ENCODE measurements at places on chromosomes 7 and 10.

- DNase-seq, result no peak
Measured at GRCh38 chr10:101000915-101001658, 1.5 kb downstream of the LZTS2 start.

DNA sequence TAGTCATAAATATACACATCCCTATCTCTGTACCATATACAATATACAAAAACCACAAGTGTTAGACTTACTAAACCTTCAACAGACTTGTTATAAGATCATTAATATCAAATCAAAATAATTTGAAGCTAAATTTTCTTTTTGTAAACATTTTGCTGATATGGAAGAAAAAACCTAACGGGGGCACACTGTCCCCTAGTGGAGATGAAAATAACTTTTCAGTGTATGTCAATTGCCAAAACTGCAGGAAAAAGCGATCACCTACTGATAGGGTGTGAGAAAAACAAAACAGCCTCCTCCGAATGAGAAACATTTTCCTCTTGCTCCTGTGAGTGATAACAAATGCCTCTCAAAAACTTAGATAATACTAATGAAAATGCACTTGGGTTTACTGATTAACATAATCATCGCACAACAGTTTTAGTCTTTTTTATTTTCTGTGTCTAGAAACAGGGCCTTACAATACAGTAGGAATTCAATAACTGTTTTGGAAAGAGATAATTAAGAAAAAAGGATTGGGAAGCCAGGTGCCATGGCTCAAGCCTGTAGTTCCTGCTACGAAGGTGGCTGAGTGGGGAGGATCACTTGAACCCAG lies 322.7 kb downstream of the CRPPA start:
- DNase-seq, result no peak

GRCh38 chr10:78512205-78512550 lies 478.5 kb downstream of the RPS24 start:
- no peak for DNase-seq

DNA sequence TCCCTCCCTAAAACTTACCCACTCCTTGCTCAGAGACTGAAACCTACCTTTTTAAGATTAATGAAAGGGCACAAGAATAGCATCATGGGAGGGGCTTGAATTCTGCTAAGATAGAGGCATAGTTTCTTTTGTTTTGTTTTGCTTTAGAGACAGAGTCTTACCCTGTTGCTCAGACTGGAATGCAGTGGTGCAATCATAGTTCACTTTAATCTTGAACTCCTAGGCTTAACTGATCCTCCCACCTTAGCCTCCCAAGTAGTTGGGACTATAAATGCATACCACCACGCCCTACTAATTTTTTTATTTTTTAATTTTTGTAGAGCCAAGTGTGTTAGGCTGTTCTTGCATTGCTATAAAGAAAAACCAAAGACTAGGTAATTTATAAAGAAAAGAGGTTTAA lies 17.7 kb upstream of the DNMBP start:
- no peak for DNase-seq

All from activated CD4-positive, alpha-beta T cell treated with anti-CD3 and anti-CD28 coated beads for 4 hours (primary cell).